ENCODE measurements at places on chromosomes 6 and 20. TPM values are rescaled to one million over a fixed set of nuclear protein-coding genes. Genes with fewer than 3 reads are reported as not detected.
A peak's percentile ranks its signal among the peaks of the same experiment; 100 is the strongest.

GRCh38 chr6:34331371-34332050 is 61.0 kb downstream of the NUDT3 start:
- peak; percentile 35 for DNase-seq

GRCh38 chr6:111993342-111993741 is 60.6 kb upstream of the CCN6 start:
- no peak for DNase-seq

DNA sequence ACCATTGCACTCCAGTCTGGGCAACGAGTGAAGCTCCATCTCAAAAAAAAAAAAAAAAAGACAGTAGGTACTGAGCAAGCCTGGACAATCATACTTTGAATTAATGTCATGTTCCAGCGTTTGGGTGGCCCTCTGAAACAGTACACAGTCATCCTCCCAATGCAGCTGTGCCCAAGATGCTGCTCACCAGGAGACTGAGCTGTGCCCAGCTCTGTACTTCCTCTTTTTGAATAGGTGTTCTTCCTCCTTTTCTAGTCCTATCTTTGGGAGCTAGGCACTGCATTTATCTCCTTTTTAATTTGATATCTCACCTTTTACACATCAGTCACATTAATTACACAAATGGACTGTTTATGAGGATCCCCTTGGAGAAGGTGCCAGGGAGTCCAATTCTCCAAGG is 101.5 kb downstream of the RPP40 start:
- DNase-seq: no peak

GRCh38 chr20:46419882-46420281 is 13.5 kb upstream of the ELMO2 start:
- DNase-seq: no peak

DNA sequence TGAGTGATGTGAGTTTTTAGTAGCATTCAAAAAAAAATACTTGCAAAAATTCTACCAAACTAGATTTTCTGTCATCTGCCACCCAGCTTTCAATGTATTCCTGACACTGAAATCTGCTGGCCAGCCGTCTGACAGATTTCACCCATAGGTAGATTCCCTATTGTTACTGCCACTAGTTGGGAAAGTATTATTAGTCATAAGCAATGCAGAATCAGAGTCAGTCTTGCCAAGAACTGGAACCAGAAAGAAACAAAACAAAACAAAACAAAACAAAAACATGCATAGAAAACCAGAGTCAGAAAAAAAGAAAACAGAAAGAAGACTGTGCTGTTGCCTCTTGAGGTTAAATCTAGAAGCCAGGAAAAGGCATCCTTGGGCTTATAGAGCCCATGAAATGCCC is 293.1 kb upstream of the KCNQ5 start:
- no peak for DNase-seq

- DNase-seq: no peak
Measured at GRCh38 chr6:120899932-120900331, 434.3 kb downstream of the TBC1D32 start.

DNA sequence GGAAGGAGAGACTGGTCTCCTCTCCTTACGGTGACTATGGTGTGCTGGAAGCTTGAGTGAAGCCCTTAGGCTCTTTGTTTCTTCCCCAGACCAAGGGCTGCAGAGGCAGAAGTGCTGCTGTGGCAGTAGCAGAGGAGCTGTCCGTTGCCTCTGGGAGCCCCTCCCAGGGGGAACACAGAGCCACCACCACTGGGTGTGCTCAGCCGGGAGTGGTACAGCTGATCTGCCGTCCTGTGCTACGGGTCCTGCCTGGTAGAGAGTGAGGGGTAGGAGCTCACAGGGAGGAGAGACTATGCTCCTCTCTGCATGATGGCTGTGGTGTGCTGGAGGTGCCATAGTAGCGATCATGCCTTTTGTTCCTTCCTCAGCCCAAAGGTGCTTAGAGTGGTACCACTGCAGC is 318.7 kb downstream of the DOK5 start:
- DNase-seq: no peak

GRCh38 chr6:130105996-130106704 is 87.8 kb downstream of the L3MBTL3 start:
- DNase-seq: no peak

GRCh38 chr6:112683926-112684325 is 336.8 kb downstream of the RFPL4B start:
- DNase-seq: peak; percentile 95

GRCh38 chr6:139290787-139291311 is 949 bp downstream of the TXLNB start:
- DNase-seq: peak; percentile 89

DNA sequence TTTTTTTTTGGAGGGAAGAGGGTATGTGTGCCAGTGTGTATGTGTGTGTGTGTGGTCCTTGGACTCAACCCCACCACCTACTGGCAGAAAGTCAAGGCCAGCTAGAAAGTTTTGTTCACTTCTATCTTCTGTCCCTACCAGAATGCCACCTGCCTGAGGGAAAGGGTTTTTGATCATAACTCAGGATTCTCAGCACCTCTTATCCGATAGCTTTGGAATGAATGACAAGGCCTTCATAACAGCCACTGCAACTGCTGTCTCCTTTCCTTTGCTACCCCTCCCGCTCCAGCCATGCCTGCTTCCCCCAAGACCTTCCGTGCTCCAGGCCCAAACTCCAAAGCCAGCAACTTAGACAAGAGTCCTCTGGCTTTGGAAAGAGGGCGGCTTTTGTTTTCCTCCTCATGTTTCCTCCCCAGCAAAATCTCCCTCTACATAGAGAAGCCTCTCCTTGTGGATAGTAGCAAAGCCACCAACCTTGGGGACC is 18.7 kb downstream of the BTN3A1 start:
- peak; percentile 56 for DNase-seq

DNA sequence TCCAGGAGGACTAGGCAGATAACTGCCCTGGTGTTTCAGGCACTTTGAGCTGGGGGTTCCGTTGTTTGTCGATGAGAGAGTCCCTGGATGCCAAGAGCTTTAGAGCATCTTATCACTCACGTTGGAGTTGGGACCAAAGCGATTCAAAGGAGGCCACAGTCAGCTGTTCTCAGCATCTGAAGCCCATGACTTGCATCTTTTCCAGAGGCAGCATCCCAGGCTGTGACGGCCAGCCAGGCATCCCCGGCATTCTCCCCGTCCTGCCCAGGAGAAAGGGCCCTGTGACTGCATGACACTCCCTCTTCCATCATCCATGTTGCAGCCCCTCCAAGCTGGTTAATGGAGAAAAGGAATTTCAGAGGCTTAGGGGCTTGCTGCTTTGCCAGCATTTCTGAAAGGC is 520.3 kb downstream of the CDH26 start:
- DNase-seq: no peak

GRCh38 chr6:166308033-166308768 is at the start of gene PRR18:
TSS of gene PRR18 (minus strand) at chr6:166308392. CDS start at chr6:166308142, 250 bp downstream.
- DNase-seq: peak; percentile 24

DNA sequence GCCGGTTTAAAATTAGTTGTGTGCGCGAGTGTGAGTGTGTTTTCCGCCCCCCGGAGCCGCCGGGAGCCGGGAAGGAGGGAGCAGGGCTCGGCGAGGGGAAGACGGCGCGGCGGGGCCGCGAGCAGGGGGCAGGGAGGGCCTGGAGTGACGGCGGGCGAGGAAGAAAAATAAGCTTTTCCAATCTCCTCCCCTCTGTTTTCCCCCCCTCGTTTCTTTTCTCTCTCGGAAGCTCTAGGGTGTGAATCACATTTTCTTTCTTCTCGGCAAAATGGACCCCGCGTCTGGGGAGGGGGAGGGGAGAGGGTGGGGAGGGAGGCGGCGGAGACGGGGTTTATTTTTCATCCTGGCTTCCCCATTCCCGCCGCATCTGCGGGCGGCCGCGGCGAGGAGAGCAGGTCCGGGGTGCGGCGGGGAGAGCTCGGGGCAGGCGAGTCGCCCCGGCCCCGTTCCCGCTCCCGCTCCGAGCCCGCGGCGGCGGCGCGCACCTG is 881 bp downstream of the BICRAL start:
- DNase-seq: peak; percentile 96

DNA sequence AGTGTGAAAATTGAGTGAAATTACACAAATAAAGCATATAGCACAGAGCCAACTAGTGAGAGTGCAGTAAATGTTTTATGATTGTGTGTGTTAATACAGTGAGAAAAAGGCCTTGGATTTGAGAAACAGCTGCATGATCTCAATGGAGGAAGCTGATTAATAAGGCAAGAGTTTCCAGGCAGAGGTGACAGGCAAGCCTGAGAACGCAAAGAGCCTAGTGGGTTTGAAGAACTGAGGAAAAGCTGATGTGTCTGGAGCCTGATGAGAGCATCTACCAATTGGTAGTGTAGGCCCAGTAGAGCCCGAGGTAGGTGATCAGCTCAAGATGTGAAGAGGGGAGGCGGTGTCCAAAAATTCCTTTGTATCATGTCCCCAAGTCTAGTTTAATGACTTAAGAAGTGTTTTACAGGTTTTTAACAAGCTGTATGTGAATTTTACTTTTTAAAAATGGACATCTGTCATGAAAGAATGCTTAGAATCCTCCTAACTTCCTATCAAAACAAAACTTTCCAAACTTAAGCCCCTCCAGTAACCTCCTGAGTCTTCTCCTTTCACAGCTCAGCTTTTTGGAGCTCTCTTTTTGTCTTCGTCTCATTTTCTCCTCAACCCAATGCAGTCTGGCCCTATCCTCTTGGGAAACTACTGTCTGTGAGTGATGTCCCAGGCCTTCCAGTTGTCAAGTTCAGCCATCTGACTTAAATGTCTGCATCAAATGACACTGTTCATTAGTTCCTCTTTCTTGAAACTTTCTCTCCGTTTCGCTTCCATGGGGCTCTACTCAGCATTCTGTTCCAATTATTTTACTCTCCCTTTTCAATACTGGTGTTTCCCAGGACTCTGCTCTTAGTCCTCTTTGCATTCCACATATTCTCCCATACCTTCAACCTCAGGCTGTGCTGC is 1.2 kb downstream of the CDC40 start:
- DNase-seq: peak; percentile 18

SLA2 gene
- 0.09 TPM for total RNA-seq

RSPO4 gene
- total RNA-seq: not detected

PTK6 gene
- not detected for total RNA-seq

PPP1R3G gene
- 2.6 TPM for total RNA-seq

ESR1 gene
- 0.44 TPM for total RNA-seq

PHACTR1 gene
- total RNA-seq: 4.3 TPM

LRRC1 gene
- total RNA-seq: 6.7 TPM

LRRN4 gene
- under 0.01 TPM for total RNA-seq

FAXC gene
- 1.2 TPM for total RNA-seq

OR2H2 gene
- total RNA-seq: not detected

SASH1 gene
- 42.2 TPM for total RNA-seq

PTCRA gene
- total RNA-seq: not detected
